ENCODE measurements at places on chromosomes 6 and 20.

GRCh38 chr6:43953256-43953655 is 174.0 kb downstream of the MRPL14 start:
- DNase-seq: no peak

DNA sequence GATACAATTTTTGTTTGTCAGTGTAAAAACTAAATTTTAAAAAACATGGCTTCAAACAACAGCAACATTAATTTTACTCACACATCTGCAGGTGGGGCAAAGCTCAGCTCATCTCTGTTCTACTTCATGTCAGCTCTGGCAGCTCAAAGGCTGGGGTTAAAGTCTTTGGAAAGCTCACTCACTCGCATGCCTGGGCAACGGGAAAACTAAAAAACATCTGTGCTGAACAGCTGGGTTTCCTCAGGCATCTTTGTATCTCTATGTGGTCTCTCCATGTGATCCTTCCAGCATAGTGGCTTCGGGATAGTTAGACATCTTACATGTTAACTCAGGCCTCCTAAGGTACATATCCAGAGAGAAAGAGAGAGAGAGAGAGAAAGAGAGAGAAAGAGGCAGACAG is 499.6 kb downstream of the RFPL4B start:
- no peak for DNase-seq

- no peak for DNase-seq
Measured at GRCh38 chr6:108157234-108157980, 8.4 kb upstream of the NR2E1 start.

DNA sequence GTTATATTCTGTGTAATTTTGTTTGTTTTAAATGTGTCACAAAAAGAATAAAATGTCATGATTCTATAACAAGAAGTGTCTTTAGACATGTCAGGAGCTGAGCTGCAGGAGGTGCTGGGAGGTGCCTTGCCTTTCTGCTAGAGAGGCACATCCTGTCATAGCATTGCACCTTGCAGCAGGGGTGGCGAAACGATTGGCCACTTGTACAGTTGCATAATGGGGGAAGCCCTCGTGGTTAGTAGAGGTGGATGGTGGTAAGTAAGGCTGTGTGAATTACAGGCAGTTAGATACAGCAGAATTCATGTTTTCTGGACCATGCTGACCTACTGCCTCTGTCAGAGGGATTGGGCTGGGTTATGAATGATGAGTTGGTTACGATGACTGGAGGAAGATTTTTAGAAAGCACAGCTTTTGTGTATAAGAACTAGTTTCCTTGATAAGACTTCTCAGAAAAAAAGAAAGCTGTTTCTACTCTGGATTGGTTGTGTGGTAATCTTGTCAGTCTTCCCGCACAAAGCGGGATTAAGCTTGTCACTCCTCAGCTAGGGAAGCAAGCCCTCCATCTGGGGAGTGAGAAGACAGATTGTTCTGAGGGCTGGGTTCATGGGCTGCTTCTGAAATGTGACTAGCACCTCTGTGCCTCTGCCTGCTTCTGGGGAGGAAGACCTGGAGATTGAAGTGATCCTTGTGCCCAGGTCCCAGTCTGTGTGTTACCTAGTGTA is 74.9 kb downstream of the FOXO3 start:
- no peak for DNase-seq

- DNase-seq: no peak
Measured at GRCh38 chr6:169222126-169222525, 31.5 kb downstream of the THBS2 start.

GRCh38 chr6:129759796-129760605 is 50.0 kb upstream of the ARHGAP18 start:
- no peak for DNase-seq

DNA sequence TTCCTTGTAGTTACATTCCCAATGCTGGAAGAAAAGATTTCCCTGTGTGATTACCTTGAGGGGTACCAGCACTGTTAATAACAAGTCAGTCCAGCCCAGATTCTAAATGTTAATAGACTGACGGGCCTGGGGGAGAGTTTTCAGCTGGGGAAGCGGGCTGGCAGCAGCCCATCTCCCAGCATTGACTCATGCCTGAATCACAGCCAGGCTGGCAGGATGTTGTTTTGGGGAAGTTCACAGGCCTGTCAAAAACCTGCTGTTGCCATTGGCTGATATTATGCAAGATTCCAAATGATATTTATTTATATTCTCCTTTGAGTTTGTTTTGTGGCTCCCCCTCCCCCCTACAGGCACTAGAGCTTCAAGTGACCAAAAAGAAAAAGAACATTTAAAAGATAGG is 213.9 kb upstream of the CNR1 start:
- DNase-seq: no peak

DNA sequence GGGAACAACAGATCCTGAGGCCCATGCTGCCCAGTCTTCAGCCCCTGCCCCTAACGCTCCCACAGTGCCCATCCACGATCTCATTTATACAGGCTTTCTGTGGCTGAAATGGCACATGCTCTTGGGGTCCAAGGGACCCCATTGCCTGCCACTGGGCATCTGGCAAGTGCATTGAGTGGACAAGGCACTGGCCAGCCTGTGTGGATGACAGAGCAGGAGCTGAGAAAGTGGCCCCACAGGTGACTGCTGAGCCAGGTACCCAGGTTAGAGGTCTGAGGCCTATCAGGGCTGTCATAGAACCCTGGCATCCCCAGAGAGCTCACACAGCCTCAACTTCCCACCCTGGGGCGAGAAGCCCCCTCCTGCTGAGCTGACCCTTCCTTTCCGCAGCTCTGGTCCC is 86.0 kb upstream of the NXT1 start:
- DNase-seq: no peak

- no peak for DNase-seq
Measured at GRCh38 chr6:139981768-139982181, 607.3 kb upstream of the CITED2 start.

DNA sequence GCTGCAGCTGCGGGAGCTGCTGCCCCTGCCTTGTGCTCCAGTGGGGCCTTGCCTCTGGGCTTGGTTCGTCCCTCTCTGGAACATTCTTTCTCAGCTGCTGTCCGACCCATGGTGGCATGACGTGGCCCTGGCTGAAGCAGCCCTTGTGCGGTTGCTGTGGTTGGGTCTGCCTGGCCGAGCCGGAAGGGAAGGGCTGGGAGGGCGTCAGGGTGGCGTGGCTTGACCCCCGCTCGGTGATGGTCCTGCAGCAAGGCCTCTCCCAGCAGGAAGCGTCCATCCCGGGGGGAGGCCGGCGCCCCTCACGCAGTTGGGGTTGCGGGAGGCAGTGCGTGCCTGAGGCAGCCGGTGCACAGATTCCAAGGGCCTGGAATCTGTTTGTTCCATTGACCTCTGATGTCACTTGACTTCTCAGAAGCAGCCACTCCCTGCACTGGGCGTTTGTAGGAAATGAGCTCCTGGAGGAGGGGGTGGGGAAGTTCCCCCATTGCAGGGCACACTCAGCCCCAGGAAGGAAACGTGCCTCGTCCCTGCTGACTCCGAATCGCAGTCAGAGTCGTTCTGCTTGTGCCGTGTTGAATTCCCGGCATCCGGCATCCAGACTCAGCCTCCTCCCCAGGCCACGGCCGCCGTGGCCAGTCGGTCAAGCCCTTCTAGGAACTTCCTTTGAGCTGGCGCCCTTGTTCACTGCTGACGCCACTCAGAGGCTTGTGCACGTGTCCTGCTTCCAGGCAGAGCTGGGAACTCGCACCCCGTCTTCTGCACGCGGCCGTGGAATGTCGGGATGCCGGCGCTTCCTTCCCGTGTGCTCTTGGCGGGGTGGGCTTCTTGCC is 9.7 kb upstream of the TNFRSF6B start:
- no peak for DNase-seq

GRCh38 chr6:149940672-149940982 is 1.2 kb upstream of the ULBP2 start:
- no peak for DNase-seq

- no peak for DNase-seq
Measured at GRCh38 chr20:43987018-43987417, 72.4 kb downstream of the TOX2 start.

- no peak for DNase-seq
Measured at GRCh38 chr6:74333406-74333805, 637.4 kb downstream of the CD109 start.

- DNase-seq: no peak
Measured at GRCh38 chr6:7110092-7110792, 2.5 kb downstream of the RREB1 start.

GRCh38 chr6:159830501-159831372 is 30.7 kb downstream of the PNLDC1 start:
- no peak for DNase-seq
